ENCODE measurements at places on chromosomes 2 and 18.
A peak's percentile ranks its signal among the peaks of the same experiment; 100 is the strongest.

DNA sequence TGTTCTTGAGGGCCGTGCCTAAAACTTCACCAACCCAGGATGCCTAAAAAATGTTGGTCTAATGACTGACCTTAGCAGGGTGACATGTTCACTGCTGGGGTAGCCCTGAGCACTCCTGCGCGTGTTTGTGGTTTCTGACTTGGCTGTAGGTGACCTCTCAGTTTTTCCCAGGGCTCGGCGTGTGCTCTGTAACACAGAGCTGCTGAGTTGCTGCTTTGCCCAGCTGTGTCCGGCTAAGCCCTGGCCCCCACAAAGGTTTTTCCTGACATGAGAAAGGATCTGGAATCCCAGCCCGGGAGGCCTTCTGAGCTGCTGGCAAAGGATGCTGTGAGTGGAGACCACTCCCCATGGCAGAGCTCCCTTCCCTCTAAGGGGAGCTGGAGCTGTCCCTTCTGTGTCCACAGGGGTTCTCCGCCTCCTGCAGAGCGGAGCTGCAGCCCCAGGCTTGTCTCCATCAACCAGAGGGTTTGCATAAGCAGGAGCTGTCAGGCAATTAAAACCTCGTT is 52.7 kb downstream of the CRIM1 start:
- DNase-seq, result no peak

DNA sequence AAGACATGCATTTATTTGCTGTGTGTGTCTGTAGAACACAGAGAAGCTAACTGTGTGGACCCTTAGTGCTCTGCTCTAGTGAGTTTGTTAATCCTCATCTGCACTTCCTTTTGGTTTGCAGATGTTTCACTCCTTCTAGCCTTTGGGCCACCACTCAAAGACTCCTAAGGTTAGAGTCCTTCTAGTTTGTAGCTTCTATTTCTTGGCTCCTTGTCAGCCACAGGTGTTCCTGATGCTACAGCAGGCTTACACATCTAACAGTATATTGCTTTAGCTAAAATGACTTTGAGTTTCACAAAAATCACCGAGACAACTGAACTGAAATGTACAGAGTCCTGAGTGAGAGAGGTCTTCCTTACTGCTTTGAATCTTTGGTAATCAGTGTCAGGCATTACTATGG is 551.4 kb downstream of the NRXN1 start:
- DNase-seq, result no peak

GRCh38 chr2:167706800-167707199 is 540.6 kb downstream of the STK39 start:
- DNase-seq, result no peak

DNA sequence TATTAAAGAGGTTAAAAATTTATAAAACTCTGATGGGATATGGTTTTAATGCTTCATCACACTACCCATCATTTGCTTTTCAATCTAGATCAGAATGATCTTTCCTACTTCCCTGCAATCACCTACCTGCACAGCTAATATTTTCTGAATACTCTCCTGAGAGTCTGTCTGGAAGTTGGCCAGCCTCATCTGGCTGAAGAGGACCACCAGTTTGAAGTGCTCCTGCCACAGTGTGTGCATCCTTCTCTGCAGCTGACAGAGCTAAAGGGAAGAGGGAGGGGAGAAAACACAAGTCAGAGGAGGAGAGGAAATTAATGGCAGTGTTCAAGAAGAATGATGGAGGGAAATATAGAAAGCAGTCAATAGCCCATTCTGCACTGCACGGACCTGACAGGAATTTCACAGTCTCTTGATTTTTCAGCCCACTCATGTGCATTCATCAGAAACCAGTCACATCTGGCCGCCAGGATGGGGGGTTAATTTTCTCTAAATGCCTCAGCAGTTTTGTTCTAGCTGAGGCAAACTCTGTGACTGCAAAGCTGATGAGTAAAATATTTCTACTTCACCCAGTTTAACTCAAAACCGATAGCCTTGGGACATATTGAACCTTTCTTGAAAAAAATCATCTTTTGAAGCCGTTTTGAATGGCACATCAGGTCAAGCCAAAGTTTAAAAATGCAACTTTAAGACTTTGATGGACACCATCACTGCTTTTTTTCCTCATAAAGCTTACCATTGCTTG is 201.8 kb upstream of the KLHL14 start:
- no peak for DNase-seq

GRCh38 chr18:37663446-37663845 is 97.8 kb upstream of the CELF4 start:
- DNase-seq, result no peak

GRCh38 chr2:73266061-73266901 is 18.0 kb downstream of the FBXO41 start:
- DNase-seq, result no peak

- DNase-seq, result no peak
Measured at GRCh38 chr2:239292959-239293774, 107.7 kb downstream of the HDAC4 start.

DNA sequence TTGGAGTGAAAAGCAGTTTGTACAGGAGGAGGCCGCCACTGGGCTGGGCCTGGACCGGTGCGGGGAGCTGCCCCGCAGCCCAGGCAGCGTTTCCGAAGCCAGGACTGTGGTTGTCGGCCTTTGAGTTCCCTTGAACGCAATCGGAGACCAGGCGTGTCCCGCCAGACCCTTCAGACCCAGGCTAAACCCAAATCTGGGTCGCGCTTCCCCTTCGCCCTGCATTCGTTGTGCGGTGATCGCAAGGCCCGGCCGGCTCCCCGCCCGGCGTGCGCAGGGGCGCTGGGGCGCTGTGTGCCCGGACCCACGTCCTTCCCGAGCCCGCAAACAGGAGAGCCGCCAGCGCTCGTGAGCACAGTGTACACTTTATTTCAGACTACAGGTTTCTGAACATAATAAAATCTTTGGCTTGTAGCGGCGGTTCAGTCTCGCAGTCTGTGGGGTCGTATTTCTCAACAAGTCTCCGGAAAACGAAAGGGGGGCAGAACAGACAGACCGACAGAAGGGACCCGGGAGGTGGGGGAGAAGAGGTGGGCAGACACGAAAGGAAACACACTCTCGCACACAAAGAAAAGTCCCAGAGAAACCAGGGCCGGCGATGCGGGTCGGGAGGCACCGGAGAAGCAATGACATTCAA is 5.5 kb downstream of the EN1 start:
- no peak for DNase-seq

- DNase-seq, result no peak
Measured at GRCh38 chr2:149648282-149649030, 60.9 kb upstream of the MMADHC start.

GRCh38 chr2:133596701-133597393 is 28.6 kb upstream of the NCKAP5 start:
- DNase-seq, result no peak

DNA sequence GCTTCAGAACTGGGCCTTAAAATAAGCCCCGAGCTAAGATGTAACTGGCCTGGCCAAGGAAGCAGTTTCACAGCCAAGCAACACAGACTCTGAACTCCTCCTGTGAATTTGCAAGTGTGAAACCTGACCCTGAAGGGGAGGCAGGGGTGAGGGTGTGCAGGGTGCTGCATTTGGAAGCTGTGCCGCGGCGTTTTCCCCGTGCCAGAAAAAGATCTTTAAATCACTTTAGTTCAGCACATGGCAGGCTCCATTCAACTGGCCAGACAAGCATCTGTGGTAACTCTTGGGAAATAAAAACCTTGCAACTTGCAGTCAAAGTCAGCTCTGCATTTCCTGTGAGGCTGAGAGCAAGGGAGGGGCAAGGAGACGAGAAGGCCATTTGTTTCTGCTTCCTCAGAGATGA is 209.3 kb upstream of the SOX11 start:
- peak; percentile 92 for DNase-seq

GRCh38 chr2:236241181-236242056 is 22.8 kb downstream of the ASB18 start:
- DNase-seq, result no peak

GRCh38 chr2:203751685-203752271 is 45.3 kb downstream of the CD28 start:
- DNase-seq, result no peak

DNA sequence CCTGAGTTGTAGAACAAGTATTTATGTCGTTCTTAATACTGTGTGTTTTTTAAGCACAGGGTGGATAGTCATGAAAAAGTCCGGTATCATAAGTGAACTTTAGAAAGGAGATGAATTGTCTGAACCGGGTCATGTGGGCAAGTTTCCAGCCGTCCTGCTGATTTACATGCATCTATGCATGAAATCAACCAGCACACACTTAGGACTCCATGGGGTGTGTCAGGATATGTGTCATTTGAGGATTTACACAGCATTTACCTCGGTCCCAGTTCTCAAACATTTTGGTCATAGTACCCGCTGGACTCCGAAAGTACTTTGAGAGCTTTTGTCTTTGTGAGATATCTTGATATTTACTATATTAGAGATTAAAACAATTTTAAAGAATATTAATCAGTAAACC is 47.5 kb upstream of the TWSG1 start:
- no peak for DNase-seq

GRCh38 chr2:176814274-176814673 is 398.3 kb upstream of the HNRNPA3 start:
- no peak for DNase-seq

All from kidney (tissue), 22 donors.